Bone marrow (tissue), 2 donors: ENCODE measurements at places on chromosomes 11 and 22.

DNA sequence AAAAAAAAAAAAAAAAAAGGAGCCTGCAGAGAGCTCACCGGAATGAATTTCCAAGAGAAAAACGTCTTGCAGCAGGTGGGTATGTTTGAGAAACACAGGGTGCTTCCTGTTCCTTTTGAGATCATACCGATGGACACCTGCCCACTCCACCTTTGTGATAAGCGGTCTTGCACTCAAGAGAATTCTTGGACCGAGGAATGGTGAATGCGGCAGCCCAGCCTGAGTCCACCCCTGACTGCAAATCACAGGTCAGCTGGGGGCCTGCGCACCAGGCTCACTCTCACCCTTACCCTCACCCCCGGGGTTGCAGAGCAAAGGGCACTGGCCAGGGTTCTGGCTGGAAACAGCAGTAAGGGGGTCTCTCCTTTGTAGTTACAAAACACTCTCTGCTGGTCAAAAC lies 16.8 kb upstream of the TEF start:
- DNase-seq, result no peak

GRCh38 chr11:26228778-26229177 lies 103.2 kb upstream of the ANO3 start:
- no peak for DNase-seq

DNA sequence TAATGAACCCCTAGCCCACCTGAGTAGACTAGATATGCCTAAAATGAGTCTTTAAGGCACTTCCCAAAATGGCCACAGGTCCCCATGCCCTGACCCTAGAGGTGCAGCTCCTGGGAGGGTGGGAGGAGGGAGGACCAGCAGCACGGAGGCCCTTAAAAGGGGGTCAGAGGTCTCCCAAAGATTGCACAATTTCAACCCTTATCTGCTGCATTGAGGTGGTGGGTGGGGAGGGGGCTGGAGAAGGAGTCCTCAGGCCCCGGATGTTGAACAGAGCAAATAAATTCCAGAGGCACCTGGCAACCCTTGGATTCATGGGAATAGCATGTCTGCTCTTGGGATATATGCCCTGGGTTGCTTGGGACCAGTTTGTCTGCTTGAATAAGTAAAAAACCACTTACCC lies 57.6 kb downstream of the NAV2 start:
- DNase-seq, result no peak

DNA sequence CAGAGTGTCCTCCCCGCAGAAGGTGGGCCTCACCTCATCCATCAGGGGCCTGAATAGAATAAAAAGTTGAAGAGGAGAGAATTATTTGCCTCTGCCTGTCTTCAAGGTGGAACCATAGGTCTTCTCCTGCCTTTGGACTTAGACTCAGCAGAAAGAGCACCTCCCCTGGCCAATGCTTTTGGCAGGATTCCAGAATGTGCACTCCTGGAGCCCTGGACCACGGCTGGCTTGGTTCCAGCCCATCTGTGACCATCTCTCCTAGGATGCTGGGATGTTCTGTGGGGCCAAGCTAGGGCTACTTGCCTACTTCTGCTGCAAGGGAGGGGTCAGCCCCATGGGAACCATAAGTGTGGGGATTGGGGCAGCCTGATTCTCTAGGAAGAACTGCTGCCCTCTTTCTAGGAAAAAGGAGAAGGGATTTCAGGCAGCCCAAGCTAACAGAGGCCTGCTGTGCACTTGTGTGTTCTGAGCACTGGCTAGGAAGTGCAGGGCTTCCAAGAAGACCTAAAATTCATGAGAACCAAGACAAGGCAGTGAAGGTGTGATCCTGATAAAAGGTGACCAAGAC lies 32.2 kb upstream of the SHANK2 start:
- DNase-seq, result no peak
